ENCODE measurements at places on chromosomes 2 and 18.

GRCh38 chr2:45889620-45890370 is 238.3 kb downstream of the PRKCE start:
- no peak for DNase-seq

- DNase-seq: no peak
Measured at GRCh38 chr2:143686585-143687164, 557.5 kb downstream of the ARHGAP15 start.

GRCh38 chr2:110149330-110150220 is 34.0 kb upstream of the MALL start:
- no peak for DNase-seq

DNA sequence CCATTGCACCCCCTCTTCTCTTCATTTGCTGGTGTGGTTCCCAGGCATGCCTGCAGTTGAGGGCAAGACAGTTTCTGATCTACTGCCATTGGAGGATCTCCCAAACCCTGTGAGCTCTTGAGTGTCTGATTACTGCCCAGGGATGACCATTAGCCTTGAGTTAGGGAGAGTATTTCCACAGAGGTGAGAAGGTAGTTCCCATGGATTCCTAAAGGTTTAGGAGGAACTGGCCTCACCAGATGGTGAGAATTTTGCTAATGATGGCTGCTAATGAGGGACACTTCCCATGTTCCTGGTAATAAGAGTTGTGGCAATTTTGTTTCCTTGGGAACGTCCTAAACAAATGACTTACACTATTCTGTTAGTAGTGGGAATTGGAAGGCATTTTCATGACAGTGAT is 42.5 kb downstream of the PTPRM start:
- DNase-seq: no peak

- no peak for DNase-seq
Measured at GRCh38 chr2:167386694-167387093, 498.4 kb downstream of the XIRP2 start.

DNA sequence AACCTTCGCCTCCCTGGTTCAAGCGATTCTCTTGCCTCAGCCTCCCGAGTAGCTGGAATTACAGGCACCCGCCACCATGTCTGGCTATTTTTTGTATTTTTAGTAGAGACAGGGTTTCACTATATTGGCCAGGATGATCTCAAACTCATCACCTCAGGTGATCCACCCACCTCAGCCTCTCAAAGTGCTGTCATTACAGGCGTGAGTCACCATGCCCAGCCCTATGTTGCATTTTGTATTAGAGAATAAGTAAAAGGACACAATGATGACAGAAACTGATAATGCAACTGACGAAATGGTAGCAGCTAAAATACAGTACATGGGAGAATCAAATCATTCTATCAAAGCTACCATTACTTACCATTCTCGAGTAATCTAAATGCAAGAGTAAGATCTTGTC is 276.7 kb downstream of the DSEL start:
- no peak for DNase-seq

DNA sequence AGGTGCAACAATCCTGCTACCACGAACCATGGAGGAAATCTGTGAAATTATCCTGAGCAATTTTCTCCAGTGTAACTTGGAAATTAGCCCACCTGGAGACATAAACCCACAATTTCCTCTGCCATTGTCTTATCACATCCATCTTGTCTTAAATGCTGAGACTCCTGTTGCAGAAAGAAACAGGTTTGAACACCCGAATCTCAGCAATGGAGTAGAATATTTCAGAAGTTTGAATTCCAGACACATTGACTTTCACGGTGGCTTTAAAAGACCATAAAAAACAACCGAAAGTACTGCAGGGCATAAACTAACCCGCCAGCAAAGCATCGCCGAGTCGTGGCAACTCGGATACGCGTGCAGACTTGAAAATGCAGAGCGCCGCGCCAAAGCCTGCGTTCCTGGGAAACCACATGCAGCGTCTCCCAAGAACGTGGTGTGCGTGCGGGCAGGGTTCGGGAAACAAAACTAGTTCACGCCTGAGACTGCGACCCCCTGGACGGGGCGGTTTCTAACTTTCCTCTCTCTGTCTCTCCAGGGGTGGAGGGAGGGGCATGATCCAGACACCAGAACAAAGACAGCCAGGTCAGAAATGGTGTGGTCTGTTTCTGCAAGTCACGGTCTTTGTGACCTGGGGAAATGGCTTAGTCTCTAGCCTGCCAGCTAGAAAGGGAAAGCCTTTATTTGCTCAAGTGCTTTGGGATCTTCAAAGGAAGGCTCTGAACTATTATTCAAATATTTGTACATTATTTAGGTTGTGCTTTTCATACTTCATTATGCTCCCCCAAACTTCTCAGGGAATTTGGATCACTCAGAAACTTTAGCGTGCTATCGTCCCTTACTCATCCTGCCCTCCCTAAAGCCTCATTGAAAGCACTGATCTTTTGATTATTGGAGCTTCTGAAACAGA is 26.9 kb upstream of the KCTD1 start:
- DNase-seq: no peak

- no peak for DNase-seq
Measured at GRCh38 chr18:53544917-53545316, 679.6 kb downstream of the MBD2 start.

DNA sequence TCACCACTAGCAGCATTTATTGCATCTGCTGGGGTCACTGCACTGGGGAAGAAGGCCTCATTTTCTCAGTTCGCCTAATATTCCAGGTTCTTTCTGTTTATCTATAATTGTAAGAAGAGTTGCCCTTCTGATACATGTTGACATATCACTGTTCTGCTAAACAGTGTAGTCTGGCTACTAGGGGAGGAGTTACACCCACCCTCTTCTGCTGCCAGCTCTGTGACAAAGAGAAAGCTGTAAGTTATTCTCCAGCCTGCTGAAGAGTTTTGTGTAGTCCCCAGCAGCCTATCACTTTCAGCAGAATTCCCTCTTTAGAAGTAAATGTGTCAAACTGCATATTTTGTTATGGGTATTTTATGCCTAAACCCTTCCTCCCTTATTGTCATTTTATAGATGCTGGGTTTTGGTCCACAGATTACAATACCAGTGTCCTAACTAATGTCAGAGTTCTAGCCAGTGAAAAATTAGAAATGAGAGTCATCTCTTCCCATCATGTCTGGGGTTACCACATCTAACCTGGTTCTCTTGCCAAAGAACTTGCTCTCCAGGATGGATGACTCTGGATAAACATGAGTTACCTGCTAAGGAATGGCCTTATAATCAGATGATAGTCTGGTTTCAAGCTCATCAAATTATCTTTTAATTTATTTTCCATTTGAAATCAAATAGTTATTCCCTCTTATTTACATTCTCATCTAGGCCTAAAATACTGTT is 5.6 kb upstream of the MBOAT2 start:
- DNase-seq: no peak

DNA sequence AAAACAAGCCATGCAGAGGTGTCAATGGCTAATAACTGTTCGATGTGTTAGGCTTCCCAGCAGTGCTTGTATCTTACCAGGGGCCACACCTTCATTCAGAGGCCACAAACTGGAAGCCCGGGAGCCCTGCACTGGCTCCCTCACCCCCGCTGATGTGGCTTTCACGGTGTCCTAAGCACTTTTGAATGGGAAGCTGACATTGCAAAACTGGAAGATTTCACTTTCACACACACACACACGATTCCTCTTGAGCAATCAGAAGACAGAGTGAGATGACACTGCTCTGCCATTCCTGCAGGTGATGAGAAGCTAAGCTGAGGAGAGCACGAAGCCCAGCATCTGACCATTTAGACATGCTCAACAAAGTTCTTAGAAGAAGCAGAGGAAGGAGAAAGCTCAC is 8.6 kb upstream of the ZNF407 start:
- no peak for DNase-seq

GRCh38 chr2:177433402-177433801 is 40.8 kb downstream of the AGPS start:
- no peak for DNase-seq

GRCh38 chr2:144358979-144359541 is 160.9 kb downstream of the ZEB2 start:
- no peak for DNase-seq

- DNase-seq: no peak
Measured at GRCh38 chr18:62811674-62812073, 96.3 kb downstream of the PHLPP1 start.

GRCh38 chr2:14951569-14952285 is 319.2 kb downstream of the LRATD1 start:
- no peak for DNase-seq

DNA sequence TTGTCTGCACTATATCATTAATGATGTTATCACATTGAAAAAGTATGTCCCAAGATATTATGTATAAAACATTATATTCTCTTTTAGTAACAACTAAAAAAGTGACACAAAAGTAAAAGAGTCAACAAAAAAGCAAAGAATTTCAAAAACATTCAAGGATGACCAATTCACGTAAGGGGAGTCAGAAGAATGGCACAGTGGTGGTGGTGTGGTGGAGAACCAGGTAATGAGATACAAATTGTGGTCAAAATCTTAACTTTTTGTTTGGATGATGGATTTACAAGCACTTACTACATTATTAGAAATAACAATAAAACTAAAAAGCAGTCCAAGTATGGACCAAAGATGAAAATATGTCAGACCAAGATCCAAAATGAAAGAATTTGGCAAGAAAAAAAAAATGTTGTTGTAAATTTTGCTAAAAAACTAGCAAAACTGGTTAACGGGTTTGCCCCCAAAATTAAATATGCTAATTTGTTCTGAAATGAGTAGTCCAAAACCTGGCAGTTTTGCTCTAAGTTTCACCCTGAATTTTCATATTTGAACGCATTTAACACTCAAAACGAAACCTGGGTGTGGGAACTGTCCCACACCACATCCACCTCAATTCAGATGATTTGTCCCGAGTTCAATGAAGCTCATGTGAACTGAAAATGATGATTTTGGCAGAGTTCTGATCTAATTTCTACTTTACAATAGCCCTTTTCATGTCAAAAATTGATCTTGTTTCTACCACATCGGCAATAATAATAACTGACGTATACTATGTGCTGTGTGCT is 135.8 kb downstream of the IKZF2 start:
- DNase-seq: peak; percentile 13

GRCh38 chr2:39033980-39034379 is 86.9 kb downstream of the SOS1 start:
- DNase-seq: no peak

DNA sequence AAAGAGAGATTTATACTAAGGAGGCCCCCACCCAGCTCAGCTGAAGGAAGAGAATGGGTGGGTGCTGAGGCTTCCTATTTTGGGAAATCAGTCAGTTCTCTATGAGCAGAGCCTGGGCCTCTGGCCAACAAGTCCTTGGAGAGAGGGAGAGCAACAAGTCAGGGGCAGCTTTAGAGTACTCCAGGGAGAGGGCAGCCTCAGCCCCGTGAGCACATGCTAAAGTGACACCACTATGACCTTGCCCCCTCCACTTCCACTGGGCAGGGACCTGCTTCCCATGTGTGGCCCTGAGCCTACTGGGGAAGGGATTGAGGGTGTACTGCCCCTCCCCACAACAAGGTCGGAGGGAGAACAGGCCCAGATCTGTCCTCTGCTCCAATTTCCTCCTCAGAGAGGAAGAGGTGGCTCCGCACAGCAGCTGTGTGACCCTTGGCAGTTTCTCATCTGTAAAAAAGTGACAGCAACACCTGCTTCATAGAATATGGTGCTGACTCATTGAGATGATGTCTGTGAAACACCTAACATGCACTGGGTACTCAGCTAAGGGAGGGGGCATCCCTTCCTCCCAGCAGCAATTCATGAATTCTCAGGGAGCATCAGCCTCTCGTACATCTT is 72.9 kb downstream of the CLHC1 start:
- DNase-seq: no peak

GRCh38 chr2:805664-806063 is 128.5 kb upstream of the TMEM18 start:
- no peak for DNase-seq

- no peak for DNase-seq
Measured at GRCh38 chr2:191866195-191866594, 19.3 kb upstream of the CAVIN2 start.

DNA sequence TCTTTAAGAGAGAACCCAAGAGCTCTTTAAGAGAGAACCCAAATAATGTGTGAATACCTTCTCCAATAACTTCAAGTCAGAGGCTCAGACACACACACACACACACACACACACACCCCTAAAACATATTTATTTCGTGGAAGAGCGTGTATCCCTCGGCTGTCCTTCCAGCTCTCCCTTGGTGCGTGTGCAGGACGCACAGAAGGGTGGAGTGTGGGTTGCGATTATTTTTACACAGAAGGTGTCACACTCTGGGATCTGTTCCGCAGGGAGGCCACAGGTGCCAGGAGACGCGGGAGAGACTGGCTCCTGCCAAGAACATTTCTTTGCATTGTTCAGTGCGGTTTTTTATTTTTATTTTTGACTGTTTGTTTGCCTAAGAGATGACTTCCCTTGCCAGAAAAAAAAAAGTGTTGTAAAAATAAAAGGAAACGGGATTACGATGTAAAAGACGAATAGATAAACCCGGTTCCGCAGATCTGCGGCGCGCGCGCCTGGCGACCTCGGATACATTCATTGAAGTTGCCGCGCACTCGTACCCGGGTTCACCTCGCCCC is 47.3 kb upstream of the ATP6V1B1 start:
- no peak for DNase-seq

- DNase-seq: no peak
Measured at GRCh38 chr2:156215656-156216055, 116.9 kb downstream of the NR4A2 start.

DNA sequence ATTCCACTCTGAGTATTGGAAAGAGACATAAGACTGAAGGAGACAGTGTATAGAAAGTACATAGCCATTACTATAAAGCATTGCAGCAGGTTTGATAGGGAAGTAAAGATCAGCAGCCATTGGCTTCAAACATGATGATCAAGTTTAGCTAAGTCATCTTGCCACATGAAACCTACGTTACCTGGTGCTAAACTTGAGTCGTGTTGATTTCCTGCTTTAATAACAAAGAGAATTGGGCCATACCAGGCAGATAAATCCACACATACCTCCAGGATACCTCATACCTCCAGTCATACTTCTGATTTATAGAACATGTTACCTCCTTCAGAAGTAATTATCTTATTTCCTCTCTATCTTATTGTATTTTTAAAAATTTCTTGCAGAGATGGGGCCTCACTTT is 10.3 kb upstream of the KYNU start:
- DNase-seq: no peak

- no peak for DNase-seq
Measured at GRCh38 chr2:34104601-34105000, 505.5 kb upstream of the FAM98A start.
